ENCODE measurements at places on chromosomes 11 and 22.
A peak's percentile ranks its signal among the peaks of the same experiment; 100 is the strongest.

- peak; percentile 25 for DNase-seq
Observed at GRCh38 chr11:57230791-57231538, 6.1 kb downstream of the APLNR start.

DNA sequence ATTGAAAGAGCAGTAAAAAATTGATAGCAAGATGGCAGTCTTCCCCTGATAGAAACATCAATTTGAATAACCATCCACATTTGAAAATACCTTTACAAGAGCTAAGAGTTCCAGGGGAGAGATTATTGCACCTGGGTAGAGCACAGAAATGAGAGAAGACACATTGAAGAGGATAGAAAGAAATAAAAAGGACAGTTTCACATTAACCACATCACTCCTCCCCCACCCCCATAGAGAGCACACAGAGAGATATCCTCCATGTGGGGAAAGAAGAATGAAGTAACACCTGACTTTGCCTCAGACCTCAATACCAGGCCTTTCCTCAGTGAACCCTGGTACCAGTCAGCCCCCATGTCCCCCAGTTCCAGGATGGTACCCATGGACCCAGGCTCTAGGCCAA is 486.7 kb downstream of the FAM181B start:
- no peak for DNase-seq

GRCh38 chr22:42356533-42356932 is 75.7 kb downstream of the NFAM1 start:
- no peak for DNase-seq

GRCh38 chr11:115922876-115923275 is 418.7 kb upstream of the CADM1 start:
- DNase-seq = no peak

GRCh38 chr11:35187996-35188395 is 49.0 kb downstream of the CD44 start:
- DNase-seq = no peak

GRCh38 chr22:36659762-36660509 is 43.6 kb downstream of the CACNG2 start:
- DNase-seq = peak; percentile 72

DNA sequence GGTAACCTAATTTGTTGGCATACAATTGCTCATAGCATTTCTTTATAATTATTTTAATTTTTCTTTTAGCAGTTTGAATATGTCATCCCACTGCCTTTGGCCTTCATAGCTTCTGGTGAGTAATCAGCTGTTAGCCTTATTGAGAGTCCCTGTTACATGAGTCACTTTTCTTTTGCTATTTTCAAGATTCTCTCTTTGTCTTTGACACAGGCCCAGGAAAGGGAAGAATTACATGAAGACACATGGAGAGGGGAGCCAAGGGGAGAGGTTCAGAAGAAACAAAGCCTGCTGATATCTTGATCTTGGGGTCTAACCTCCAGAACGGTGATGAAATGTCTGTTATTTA is 418.2 kb downstream of the METTL15 start:
- DNase-seq = no peak

DNA sequence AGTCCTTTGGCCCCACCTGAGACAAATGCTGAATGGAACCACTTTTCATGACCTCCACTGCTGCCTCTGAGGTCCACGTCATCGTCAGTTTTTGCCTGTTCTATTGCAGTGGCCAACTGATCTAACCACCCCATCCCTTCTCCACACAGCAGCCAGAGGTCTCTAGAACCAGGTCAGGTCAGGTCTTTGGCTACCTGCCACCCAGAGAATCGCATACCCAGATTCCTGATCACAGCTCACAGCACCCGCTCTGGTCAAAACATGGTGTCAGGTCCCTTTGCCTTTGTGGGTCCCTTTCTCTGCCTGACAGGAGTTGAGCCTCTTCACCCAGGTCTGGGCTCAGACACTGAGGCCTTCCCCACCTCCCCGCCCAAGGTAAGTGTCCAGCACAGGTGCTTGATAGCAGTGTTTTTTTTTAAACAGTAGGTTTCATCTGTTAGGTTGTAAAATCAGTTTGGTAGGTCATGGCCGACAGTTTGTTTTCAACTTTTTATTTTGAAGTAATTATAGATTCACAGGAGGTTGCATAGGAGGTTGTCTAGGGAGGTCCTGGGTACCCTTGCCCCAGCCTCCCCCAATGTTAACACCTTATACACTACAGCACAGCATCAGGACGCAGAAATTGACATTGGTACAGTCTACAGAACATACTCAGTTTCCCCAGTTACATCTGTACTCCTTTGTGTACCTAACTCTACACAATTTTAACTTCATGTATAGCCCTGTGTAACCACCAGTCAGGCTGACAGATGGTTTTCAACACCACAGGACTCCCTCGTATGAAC is 6.9 kb downstream of the C22orf39 start:
- DNase-seq = no peak

GRCh38 chr11:88301488-88302140 is 35.9 kb downstream of the CTSC start:
- DNase-seq = no peak

DNA sequence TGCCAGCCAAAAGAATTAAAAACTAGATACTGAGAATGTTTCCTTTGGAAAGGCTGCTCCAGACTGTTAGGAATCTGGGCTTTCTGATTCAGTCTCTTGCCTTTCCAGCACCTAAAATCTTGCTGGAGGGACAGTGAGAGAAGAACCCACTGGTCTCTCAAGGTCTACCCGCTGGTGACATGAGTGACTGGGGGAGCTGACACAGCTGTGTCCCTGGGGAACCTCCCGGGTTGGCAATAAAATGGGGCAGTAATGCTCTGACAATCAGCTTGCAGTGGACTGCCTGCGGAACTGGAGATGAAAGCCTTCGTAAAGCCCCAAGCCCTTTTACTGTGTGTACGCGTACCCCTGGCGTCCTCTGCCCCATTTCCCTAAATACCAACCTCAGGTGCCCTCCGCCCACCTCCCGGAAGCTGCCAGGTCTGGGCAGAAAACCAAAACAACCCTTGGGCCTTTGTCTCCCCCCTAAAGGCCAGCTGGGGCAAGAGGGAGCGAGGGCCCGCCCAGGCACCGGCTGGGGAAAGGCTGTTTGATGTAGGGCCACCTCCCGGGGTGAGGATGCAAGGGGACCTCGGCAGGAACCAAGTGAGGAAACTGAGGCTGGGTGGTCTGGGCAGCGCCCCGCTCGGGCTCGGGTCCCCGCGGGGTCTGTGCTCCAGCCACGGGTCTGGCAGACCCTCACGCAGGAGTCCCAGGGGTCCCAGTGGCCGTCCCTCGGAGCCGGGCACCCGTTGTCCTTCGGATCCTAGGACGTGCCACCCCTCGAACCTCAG is 741 bp downstream of the CARS1 start:
- DNase-seq = no peak

DNA sequence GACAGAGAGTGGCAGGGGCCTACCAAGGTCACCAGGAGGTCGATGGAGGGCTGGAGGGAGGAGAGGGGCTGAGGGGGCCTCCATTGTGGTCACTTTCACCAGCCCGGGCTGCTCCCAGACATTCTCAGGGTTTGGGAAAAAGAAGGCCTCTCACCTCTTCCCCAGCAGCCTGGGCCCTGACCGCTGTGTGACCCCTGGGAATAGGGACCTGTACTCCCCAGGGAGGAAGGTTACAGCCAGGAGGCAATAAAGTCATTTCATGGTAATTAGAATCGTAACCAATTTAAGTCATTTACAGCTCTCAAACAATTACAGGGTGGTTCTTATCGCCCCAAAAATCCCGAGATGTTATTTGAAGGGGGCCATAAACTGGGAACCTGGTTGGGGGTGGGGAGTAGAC is 37.8 kb downstream of the ISX start:
- no peak for DNase-seq

GRCh38 chr11:11476971-11477645 is 124.1 kb upstream of the CSNK2A3 start:
- peak; percentile 71 for DNase-seq

DNA sequence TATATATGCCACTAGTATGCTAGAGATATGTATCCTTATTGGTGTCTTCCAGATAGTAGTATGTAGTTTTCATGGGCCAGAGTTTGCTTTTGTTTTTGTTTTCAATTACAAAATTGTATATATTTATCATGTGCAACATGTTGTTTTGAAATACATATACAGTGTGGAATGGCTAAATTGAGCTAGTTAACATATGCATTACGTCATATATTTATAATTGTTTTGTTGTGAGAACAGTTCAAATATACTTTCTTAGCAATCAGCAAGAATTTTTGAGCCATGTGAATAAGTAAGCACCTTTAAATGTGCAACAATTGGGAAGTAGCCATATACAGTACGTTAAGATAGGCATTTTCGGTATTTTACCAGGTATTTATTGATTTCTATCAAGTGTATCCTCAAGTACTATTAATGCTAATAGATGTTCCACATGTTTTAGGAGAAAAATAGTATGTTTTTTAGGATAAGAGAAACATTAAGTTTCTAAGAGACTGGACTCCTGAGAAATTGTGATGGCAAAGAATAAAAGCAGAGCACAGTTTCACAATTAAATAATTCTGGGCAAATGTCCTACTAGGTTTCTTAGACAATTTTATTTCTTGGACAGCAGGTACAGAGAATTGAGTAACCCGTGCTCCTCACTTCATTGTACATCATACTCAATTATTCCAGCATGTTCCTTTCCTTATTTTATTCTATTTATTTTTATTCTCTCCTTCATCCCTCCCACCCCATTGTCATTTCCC is 60.5 kb upstream of the SLC5A12 start:
- no peak for DNase-seq

DNA sequence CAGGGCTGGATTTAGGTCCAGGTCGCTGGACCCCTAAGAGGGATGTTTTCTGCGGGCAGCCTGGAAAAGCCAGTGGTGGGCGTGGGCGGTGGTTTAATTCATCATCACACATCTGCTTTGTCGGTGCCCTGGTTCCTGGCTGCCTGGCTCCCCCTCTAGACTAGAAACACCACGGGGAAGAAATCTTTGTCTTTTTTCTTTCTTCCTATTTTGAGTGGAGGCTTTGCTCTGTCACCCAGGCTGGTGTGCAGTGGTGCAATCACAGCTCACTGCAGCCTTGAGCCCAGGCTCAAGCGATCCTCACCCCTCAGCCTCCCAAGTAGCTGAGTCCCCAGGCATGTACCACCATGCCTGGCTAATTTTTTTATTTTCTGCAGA is 86.6 kb upstream of the LINC01488 start:
- DNase-seq = no peak

DNA sequence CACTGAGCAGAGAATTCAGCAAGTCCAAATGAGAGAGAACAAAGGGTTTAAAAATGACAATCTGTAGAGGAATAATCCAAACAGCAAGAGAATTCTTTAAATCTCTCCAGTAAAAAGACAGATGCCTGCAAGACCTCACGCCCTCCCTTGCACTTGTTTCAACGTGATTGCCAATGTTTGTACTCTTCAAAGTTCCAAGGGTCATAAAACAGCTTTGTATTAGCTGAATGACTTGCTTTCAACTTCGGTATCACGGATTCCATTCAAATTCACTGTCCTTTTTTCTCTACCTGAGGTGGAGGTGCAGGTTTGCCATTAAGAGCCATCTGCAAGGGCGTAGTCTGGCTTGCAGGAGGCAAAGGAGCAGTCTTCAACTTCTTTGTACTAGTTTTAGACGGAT is 41.1 kb upstream of the CHRNA10 start:
- no peak for DNase-seq

DNA sequence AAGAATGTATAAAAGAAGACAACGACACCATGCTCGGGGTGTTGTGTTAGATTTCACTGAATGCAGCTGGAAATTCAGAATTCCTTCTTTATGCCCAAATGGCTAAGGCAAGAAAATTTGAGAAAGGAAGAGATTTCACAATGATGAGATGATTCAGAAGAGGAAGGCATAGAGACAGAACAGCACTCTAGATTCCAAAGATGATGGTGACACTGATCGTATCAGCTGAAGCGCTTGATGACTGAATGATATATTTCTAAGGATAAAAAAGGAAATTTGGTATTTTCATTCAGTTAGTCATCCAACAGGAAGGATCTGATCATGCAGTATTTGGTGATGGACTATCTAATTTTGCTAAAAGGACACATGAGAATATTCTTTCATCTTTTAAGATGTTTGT is 189.2 kb downstream of the EFCAB6 start:
- DNase-seq = no peak

DNA sequence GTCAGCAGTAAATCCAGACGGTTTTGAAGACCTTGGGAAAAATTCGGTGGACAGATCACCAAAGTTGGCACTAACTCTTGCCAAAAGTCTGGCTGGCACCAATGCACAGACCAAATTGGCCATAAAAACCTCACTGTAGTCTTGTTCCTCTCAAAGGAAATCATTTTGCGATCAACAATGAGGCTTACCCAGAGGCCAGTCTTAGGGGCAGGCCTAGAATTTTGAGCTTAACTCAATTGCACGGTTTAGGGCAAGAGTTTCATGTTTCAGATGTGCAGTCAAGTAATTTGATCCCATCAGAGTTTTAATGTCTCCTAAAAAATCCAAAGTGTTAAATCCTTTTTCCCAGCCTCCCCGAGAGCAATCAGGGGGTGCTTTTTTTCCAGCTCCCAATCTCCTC is 19.0 kb downstream of the MPPED2 start:
- DNase-seq = no peak

- no peak for DNase-seq
Observed at GRCh38 chr22:40967111-40967760, 16.1 kb downstream of the RBX1 start.

Measured in C1 segment of cervical spinal cord (tissue), 14 donors.